ENCODE measurements at places on chromosomes 16 and 17.

GRCh38 chr16:73527187-73527586 is 479.3 kb upstream of the ZFHX3 start:
- no peak for DNase-seq

- DNase-seq, result no peak
These were observed 79.8 kb downstream of the ENGASE start for GRCh38 chr17:79154446-79154845.

GRCh38 chr17:67995570-67996263 is 552 bp downstream of the C17orf58 start:
- DNase-seq, result no peak

DNA sequence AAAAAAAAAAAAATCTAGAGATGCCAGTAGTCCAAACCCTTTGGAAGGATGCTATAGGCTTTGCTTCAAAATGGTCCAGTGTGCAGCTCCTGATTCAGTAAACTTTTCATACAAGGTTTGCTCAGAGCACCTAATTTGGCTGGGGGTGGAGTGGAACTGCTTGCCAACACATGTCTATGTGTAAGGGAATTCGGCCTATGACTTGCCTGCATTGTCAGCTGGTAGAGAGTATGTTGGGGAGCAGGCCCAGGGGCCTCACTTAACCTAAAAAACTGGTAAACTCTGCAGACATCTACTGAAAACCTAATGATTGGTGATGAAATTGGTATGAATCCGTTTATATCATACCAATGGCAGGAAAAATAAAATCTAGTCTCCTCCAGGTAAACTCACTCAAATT is 1.5 kb upstream of the MFSD6L start:
- DNase-seq, result no peak

DNA sequence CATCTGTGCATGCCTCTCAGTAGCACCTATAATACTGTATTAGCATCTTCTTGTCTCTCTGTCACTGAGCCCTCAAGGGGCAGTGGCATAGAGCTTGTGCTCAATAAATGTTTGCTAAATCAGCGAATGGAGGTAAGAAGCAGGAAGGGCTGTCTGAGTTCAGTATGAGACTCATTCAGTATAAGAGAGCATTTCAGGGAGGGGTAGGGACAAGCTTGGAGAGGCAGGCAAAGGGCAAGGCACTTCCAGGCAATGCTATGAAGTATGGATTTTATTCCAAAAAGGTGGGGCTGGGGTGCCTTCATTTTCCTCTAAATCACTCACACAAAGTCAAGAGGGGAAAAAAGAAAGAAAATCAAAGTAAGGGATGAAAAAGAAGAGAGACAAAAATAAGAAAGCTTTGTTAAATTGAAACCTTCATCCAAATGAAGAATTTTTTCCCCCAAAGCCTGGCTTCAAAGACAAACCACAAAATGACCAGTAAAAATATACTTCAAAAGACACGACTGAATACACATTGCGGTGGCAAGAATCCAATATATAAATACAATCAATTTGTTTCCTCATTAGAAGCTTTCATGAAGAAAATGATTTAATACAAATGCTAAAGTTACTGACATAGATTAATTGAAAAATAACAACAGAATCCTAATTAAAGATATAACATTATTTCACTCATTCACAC is 51.2 kb downstream of the SKAP1 start:
- DNase-seq, result no peak

GRCh38 chr16:1125471-1125870 is 27.4 kb upstream of the CACNA1H start:
- DNase-seq, result no peak

- no peak for DNase-seq
These were observed 45.4 kb downstream of the CREBBP start for GRCh38 chr16:3835089-3835602.

DNA sequence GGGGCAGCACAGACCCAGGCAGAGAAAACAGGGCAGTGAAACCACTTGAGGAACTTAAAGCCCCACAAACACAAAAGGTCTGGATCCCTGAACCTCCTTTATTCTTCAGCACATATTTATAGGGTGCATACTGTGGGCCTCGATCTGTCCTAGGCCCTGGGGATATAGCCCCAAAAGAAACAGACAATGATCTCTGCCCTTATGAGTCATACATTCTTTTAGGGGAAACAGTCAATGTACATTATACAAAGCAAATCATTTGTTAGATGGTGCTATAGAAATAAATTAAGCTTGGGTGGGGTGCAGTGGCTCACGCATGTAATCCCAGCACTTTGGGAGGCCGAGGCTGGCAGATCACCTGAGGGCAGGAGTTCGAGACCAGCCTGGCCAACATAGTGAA is 10.0 kb upstream of the HES7 start:
- DNase-seq, result no peak

DNA sequence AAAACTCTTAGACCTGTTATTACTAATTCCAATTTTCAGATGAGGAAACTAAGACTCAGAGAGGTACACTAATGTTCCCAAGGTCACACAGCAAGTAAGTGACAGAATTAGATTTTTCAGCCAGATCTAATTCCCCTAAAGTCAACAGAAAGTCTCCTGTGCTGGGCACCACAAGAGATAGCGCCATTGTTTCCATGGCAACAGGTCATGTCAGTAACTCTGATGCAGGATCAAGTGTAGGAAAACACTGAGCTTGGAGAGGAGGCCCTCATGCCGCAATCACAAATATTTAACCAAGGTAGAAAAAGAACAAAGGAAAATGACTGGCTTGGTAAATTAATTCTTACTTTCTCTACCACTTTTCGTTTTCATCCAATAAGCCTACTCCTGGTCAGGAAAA is 166.0 kb upstream of the CDH13 start:
- no peak for DNase-seq

DNA sequence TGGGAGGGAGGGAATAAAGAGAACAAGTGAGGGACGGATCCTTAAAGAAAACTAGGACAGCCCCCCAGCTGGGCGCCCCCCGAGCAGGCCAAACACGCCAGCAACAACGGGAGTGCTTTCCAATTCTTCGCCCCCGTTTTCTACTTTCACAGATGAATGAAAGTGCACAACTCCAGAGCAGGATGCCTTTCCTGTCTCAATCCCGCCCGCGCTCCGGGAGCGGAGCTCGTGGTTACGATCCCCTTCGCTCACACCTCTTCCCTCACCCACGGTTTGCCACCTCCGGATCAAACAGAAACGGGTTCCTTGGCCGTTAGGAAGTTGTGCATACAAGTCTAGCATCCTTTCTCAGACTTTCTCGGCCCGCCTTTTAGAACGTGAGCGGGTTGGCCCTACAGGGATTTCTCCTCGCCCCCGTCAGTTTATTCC is 680 bp downstream of the SKA2 start:
- DNase-seq, result no peak

- DNase-seq, result no peak
These were observed 1.8 kb downstream of the SOX8 start for GRCh38 chr16:983044-984030.

GRCh38 chr17:57707892-57708291 is 37.2 kb downstream of the CCDC182 start:
- DNase-seq, result no peak

GRCh38 chr16:30368122-30368791 is 2.0 kb downstream of the TBC1D10B start:
- DNase-seq, result no peak

DNA sequence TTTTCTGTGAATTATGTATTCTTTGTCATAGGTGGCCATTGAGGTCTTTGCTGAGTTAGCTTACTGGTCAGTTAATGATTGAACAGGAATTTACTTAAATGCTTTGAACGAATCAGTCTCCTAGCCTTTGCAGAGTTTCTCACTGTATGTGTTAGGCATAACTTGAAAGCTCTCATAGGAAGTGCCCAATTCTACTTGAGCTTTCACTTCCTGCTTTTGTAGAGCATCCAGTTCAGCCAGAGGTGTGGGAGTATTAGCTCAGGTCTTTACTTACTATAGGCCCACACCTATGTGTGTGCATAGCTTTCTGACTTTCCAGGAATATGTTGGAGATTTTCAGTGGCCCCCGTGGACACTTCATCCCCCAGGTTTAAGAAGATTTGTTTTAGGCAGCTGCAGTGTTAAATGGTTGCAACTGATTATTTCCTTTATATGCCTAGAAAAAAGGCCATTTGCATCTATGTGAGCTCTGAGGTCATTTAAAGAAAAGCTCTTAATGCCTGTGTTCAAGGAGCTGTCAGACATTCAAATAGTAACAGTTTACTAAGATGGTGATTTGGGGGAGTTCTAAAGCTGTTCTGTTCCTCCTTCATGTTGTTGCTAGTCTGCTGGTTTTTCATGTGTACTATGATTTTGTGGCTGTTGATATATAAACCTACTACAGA is 62.3 kb downstream of the PHKB start:
- no peak for DNase-seq

DNA sequence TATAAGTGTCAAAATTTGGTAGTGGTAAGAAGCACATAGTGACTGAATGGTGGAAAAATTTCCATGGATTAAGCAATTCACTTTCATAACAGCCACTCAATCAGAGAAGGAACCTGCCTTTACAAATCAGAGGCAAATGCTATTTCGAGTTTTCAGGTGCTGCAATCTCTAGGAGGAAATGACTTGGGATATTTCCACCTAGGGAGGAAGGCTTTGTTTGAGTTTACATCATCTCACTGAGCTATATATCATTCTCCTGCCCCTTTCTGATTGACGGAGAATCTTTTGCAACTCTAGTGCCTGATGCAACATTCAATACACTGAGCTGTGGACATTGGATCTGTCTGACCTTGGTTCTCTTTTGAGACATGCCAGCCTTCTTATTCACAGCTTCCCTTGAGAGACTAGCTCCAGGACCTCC is 26.3 kb downstream of the MARCHF10 start:
- DNase-seq, result no peak

- DNase-seq, result no peak
These were observed 23.2 kb upstream of the ARHGAP17 start for GRCh38 chr16:25038239-25038954.

- no peak for DNase-seq
These were observed 7.9 kb downstream of the ENGASE start for GRCh38 chr17:79082311-79083190.

DNA sequence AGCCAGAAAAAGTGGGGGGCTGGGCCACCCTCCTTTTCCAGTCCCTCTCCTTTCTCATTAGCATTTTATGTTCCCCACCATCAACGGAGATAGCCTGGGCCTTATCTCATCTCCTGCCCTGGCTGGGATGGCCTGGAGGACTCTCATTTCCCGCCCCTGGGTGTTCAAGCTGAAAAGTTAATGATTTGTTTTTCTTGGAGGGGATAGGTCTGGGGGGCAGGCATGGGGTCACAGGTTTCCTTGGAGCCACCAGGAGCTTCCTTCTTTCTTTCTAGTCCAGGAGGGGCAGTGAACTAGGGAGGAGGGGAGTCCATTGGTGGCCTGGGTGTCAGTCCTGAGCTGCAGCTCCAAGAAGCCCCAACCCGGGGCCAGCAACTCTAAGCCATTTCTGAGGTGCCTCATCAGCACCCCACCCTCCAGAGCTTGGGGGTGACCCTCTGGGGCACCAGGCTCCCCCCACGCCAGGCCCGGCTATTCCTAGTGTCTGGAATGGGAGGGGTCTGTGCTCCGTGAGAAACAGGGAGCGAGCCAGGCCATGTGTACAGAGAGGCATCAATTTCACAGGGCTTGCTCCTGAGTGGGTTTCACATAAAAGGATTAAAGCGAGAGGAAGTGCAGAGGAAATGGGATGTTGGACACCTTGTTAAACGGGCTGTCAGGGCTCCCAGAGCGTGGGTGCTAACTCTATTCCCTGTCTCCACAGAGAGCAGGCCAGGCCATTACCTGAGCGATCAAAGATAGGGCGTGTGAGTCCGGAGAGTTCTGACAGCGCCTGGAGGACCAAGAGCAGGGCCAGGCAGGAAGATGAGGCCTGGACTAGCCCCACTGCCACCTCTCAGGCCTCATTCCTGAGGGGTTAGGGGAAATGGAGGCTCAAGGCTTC is 90.6 kb upstream of the LHX1 start:
- no peak for DNase-seq

GRCh38 chr16:30096105-30096861 is at the start of gene YPEL3:
Gene YPEL3 (minus strand): TSS chr16:30096213. CDS start chr16:30095482, 731 bp downstream.
- peak; percentile 59 for DNase-seq

Data from NCI-H1048 (cell line).